ENCODE measurements at places on chromosomes 7 and 10.

DNA sequence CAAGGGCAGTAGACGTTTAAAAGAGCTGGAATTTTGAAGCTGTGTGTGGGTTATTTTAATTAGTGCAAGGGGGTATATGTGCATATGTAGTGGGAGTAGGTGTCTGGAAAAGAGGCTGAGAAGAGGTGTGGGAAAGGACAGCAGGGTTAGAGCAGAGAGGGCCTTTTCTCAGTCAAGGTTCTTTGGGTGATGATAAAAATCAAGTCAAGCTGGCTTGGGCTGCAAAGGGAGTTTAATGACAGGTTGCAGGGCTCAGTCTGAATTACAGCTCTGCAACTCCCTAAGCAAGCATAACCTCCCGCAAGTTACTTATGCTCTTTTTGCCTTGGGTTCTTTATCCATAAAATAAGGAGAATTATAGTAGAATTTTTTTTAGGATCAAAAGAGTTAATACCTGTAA, 83.5 kb downstream of the RELN start:
- no peak for DNase-seq

DNA sequence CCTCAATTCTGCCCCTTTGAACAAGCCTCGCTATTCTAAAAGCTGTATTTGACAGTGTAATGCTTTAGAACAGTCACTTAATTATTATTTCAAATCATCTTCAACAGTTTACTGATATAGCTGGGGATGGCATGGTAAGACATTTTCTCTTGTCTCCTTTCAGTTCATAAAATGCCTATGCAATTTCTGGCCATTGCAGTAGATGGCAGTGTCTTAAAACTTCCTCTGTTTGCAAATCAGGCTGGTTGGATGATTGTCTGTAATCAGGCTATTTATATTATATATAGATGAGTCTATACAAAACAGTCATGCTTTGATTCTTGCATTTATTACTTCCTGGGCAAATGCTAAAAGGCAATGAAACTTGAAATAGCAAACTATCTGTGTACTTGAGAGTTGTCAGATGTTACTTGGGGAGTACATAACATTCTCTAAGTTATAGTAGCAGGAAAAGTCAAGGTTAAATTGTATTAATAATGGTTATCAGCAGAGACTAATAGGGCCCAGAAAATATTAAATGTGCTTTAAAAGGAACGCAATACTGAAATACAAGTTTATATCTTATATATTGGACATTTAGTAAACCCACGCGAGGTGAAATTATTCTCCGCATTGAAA, 55.5 kb upstream of the LHFPL3 start:
- no peak for DNase-seq

- DNase-seq = no peak
These were observed 32.1 kb upstream of the GNA12 start for GRCh38 chr7:2876031-2876731.

DNA sequence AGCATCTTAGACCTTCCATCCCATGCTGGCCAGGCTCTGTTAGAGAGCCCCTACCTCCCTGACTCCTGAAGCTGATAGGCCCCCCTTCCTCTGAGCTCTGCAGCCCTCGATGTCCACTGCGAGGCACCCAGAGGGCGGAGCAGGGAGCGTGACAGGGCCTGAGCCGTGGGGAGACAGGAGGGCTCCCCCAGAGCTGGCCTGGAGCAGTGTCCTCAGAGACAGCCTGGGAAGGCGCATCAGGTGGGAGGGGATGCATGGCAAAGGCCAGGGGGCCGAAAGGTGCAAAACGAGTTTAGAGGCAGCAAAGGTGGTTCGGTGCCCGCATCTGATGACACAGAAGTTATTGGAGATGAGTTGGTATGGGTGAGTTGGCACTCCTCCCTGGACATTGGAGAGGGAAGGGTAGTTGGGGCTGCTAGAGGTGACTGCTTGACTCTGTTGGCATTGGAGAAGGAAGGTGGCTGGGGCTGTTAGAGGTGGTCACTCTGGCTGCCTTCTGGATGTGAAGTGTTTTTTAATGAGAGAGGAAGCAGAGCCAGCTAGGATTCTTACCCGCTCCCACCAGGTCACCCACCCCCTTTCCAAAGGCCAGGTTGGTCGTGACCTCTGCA, 53.1 kb downstream of the PRF1 start:
- no peak for DNase-seq

GRCh38 chr10:71077143-71077581, 135.2 kb upstream of the UNC5B start:
- peak; percentile 57 for DNase-seq

GRCh38 chr7:68868978-68869377, 729.3 kb upstream of the AUTS2 start:
- DNase-seq = no peak

DNA sequence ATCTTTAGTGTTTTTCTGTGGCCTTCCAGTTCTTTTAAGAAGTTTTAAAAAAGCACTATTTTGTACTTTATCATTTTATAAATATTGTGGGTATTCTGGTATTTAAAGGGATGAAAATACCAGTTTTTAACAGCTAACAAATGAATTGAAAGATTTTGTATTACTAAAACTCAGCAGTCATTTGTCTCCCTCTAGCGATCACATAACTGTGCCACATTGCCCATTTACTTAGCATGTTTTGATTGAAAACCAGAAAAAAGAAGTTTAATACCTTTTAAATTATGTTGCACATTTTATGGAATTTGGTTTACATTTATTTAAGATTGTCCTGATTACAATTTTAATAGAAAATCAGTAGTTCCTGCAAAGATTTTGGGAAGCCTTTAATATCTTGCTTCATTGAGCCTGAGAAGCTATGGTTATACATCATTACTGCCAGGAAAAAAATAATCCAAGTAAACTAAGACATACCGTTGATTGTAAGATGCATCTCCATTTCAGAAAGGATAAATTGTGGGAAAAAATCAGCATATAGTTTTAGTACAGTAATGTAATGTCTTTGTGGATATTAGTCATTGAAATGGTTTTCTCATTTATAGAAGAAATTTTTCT, 34.9 kb downstream of the TAX1BP1 start:
- DNase-seq = no peak

DNA sequence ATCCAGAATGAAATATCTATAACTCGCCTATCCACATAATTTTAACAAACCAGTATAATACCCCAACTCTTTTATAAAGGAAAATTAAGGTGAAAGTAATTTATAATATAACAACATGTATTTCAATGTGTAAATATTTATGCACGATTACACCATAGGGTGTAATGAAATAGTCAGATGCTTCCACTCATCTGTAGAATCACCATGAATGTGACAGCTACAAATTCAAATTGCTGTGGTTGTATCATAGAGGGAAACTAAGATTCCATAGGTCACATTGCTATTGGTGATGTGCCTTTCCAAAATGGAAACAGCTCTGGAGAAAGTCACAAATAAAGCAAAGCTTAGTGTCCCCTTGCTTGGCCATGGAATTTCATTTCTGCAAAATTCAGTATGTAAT, 95.7 kb downstream of the CPED1 start:
- DNase-seq = no peak

GRCh38 chr7:12623885-12624498, 53.5 kb downstream of the SCIN start:
- no peak for DNase-seq

DNA sequence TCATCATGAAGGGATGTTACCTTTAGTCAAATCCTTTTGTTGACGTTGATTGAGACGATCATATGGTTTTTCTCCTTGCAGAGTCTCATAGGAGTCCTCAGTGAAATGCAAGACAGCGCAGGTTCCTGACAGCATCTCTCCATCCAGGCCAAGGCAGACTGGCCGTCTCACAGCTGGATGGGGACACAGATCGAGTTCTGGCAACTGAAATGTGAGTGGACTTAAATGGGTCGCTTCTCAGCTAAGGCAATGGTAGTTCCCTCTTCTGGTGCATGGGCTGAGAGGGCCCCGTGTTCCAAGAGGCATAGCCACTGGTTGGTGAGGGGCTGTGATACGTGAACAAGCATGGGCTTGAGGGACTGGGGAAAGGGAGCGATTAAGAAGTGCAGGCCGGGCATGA, 99.3 kb upstream of the CPXM2 start:
- DNase-seq = no peak

- no peak for DNase-seq
These were observed 15.6 kb downstream of the CCL26 start for GRCh38 chr7:75756206-75756990.

DNA sequence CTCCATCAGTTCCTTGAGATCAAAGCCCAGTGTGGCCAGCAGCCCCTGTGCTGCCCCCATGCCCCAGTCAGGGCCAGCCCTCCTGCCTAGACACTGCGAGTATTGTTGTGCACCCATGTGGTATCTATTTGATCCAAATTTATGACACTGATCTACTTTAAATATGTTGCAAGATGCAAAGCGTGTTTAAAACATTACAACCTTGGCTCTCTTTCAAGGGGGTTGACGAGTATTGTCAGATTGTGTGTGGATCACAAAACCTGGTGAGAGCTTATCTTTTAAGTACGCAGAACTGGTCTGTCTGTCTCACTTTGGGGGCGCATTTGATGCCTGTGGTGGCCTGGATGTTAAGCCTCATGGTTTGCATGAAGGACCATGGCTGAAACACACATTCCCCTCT, 108.9 kb downstream of the COL13A1 start:
- no peak for DNase-seq

DNA sequence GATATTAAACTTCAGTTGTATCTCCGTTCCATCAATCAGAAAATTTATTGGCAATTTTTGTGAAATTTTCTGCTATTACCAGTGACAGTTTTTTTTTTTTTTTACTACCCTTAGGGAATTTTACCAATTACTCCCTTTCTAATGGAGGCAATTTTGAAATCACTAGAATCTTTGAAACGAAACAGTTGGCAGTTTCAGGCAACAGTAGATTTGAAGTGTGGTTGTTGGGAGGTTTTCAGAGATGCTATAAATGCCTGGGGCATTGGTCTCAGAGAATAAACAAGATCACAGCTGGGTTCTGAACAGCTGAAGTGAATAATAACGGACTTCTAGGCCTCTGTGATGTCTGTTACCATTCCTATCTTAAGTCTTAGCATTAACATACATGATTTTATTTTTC, 535.9 kb upstream of the POT1 start:
- DNase-seq = no peak

GRCh38 chr7:25517906-25518305, 289.6 kb upstream of the NPVF start:
- no peak for DNase-seq

DNA sequence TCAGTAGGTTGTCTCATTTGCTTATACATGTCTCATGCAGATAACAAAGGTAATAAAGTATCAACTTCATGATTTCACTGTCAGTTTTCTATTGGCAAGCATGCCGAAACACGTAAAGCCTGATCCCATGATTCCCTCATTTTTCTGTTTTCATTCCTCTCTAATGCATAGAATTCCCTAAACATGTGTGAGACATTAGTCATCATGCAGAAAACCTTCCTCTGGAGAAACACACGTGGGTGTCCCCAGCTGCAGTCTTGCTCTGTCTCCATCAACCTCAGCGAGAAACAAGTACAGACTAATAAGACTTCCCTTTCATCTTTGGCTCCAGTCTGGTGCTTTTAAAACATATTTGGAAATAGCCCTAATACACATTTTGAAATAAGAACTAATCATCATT, 432.7 kb upstream of the VSTM2A start:
- no peak for DNase-seq

GRCh38 chr10:131477457-131478121, 166.1 kb upstream of the TCERG1L start:
- DNase-seq = no peak

DNA sequence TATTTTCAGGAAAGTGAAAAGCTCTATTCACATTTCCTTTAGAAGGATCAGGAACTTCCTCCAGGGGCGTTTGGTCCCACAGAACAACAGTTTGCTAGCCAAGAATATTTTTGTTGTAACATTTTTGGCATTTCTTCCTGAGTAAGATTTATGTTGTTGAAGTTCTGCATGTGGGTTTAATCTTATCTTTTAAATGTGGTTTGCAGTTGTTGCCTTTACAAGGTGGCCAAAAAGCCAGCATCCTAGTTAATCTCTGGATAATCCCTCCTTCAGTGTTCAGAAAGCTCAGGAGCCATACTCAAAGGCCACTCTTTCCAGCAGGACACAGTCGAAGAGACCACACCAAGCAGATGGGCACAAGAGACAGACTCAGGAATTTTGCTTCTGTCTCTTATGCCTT, 30.0 kb downstream of the SLC26A4 start:
- no peak for DNase-seq

DNA sequence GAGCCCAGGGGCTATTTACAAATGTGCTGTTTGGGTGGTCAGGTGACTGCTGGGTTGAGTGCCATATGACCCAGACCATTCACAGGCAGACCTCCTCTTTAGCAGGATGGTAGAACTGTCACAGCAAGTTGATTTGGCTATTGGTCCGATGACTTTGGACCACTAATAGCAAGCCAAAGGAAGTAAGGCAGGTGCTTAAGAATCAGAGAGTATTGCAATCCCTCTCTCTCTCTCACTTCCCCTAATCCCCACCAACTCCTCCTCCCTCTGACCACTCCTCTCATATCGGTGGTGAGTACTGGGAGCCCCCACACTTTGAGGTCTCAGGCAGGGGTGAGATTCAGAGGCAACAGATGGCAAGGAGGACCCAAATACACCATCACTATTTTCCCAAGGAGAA, 165.3 kb downstream of the TRIL start:
- no peak for DNase-seq

- peak; percentile 80 for DNase-seq
These were observed 20.5 kb upstream of the ZNF273 start for GRCh38 chr7:64882341-64883112.

DNA sequence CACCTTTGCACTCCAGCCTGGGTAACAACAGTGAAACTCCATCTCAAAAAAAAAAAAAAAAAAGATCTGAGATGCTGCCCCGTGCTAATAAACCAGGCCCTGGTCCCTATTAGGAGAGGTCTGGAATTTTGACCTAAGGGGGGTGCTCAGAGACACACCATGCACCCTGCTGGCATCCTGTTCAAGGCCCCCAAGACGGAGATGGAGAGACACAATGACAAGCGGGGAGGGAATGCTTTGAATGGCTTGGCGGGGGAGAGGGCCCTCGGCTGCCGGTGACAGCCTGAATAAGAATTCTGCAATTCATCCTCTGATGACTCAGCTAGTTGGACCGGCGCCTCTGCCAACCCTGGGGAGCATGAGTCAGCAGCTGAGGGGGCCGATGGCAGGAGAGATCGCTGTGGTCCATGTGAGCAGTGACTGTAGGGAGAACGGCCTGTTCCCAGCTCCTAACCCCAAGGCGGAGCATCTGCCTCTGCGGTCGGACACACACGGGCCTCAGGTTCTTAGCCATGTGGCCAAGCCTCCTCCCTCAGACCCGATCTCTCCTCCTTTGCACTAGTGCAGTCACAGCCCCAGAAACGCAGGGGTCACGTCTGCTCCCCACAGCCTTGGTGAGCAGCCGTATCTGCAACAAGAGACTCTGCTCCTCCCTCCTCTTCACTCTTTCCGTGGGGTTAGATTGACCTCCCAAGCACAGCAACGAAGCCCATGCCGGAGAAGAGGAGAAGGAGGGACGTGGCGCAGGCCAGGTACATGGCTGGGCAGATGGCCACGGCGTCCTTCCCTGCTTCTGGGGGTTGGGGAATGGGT, 14.9 kb downstream of the TRIM56 start:
- DNase-seq = peak; percentile 88

GRCh38 chr7:25596443-25596842, 368.2 kb upstream of the NPVF start:
- DNase-seq = no peak

- no peak for DNase-seq
These were observed 654.1 kb downstream of the NRG3 start for GRCh38 chr10:82529062-82529461.

GRCh38 chr10:84098667-84099066, 40.6 kb upstream of the GHITM start:
- DNase-seq = no peak
